ENCODE measurements at places on chromosomes 3 and 15.
A peak's percentile ranks its signal among the peaks of the same experiment; 100 is the strongest.

DNA sequence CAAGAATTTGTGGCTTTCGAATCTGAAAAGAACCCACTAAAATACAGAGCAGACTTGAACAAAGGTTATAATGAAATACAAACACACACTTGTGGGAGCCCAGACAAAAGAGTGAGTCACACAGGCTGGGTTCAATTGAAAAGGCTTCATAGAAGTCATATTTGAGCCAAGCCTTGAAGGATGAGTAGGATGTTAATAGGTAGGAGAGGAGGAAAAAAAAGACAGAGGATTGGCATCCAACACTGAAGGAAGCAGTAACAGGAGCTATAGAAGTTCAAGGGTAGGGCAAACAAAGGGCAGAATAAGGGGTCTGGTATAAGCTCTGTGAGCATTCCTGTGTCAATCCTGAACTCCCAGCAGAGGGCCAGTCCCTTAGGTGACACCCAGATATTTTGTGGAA is 325.4 kb downstream of the FOXP1 start:
- peak; percentile 64 for DNase-seq

DNA sequence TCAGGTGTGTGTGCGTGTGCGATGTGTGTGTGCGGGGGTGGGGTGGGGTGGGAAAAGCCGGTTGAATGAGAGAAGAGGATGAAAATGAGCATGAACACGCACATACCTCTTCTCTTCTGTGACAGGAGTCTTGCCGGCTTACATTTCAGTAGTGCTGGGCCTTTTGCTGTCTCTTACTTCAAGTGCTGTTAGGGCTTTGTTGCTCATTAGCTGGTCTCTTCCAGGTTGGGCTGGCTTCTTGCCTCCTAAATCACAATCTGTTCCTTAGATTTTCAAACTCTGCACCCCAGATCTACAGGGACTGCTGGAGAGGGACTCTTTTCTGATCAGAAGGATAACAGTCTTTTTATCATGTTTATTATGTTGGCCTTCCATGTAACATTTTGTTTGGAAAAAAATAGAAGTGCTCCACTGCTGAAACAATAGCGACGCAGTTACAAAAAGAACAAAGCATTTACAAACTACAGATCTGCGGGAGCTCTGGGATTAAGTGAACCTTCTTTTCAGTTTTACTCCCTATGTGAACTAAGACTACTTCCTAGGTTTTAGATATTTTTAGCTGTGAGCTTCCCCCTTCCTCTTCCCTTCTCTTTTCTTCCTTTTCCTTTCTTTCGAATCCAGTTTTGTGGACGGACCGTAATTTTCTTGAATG is 48.5 kb downstream of the USP13 start:
- DNase-seq: no peak

DNA sequence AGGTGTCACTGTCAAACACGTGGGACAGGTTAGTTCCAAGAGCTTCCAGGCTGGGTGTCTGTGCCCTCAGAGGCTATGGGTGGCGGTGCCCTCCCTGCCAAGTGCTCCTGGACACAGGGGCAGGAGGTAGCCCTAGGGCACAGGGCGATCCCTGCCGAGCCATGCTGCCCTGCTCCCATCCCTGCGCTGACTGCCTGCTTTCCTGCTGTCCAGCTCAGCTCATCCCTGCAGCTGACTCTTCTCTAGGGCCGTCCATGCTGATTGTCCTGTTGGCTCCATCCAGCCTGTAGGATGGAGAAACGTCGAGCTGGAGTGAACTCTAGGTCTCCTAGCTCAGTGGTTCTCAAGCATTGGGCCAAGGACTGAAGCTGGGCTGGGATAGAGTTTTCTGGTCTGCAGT is 3.7 kb downstream of the PDIA5 start:
- no peak for DNase-seq

DNA sequence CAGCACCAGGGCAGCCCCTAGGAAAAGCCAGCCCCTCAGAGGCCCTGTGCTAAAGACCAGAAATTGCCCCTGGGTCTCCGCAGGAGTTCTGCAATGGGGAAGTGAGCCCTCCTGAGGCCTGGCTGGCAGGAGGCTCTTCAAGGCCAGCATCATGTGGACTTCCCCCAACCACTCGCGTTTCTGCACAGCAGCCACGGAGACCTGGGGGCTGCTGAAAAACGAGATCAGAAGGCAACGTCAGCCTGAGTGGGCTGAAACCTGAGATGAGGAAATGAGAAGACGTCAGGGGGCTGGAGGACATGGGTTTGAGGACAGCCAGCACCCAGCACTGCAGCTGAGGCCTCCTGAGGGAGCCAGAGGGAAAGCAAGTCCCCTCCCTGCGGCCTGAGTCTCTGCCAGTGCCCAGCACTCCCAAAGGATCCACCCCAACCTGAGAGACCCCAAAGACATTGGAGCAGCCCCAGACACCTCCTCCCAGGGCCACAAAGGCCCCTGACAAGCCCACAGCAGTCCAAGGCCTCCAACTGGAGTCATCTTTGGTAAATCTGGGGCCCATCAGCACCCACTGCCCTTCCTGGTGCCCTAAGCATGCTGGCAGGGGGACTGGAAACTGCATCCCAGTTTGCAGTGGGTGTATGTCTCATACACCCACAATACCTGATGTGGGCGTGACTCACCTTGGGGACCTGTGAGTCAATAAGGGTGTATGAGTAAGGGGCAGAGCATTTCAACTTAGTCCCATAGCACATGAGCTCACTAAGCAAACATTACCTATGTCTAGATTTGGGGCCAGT is 29.2 kb upstream of the CYP11A1 start:
- DNase-seq: no peak

GRCh38 chr3:25041871-25042584 is 386.0 kb upstream of the RARB start:
- DNase-seq: no peak

DNA sequence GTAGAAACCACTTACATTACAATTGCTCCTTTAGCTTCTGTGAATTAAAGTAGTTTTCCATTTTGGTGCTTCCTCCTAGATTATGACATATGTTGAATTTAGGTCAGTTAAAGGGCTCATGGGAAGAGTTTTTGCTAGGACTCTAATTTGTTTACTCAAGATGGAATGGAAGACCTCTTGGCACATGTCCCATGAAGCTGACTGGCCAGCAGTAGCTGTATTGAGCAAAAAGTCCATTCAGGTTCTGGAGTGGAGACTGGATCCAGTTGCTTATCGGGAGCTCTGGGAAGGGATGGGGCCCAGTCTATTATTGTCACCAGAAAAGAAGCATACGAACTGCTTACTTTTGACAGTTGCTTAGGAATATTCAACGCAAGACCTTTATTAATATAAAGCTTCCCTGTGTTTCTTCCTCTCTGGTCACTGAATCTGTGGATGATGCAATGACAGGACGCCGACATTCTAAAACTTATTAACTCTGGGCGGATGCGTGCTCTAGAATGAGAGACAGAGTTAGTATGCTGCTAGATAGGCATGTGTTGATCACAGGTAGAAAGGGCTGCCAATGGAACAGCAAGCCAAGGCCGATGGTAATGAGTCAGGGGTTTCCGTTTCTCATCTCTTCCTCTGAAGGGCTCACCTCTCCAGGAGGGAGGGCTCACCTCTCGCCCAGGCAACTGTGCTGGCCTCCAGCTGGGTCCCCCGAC is 155.8 kb downstream of the NR1D2 start:
- no peak for DNase-seq

- no peak for DNase-seq
Observed at GRCh38 chr15:97978401-97979139, 18.1 kb downstream of the ARRDC4 start.

GRCh38 chr15:42110367-42110766 is 16.0 kb upstream of the PLA2G4D start:
- DNase-seq: no peak

DNA sequence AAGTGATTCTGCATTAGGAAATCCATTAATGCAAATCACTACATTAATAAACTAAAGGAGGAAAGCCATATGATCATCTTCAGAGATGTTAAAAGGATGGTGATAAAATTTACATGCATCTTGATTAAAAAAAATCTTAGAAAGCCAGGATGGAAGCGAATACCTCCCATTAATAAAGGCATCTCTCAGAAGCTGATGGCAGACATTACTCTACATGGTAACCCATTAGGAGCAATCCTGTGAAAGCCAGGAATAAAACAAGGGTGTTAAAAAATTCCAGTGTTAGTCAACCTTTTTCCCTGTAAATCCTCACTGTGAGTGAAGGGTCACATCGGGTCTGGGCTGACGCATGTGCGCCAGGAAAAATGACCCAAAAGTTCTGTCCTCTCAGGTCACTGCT is 25.5 kb downstream of the NSMCE3 start:
- no peak for DNase-seq

DNA sequence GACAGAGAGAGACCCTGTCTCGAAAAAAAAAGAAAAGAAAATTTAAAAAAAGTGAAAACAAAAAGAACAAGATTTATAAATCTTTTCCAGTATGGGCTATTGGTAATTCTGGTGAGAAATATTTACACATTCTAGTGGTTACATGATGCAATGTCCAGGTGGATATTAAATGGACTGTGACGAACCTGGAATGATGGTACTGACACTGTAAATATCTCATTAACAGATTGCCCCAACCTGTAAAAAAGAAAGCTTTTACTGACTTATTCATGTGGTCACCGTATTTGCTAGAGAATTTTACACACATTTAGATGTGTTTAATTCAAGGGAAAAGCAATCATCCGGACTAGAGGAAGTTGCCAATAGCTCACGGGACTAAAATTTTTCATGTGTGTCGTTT is 162.1 kb upstream of the LRIG1 start:
- no peak for DNase-seq

GRCh38 chr15:63052961-63053698 is 10.6 kb downstream of the TPM1 start:
- DNase-seq: no peak

DNA sequence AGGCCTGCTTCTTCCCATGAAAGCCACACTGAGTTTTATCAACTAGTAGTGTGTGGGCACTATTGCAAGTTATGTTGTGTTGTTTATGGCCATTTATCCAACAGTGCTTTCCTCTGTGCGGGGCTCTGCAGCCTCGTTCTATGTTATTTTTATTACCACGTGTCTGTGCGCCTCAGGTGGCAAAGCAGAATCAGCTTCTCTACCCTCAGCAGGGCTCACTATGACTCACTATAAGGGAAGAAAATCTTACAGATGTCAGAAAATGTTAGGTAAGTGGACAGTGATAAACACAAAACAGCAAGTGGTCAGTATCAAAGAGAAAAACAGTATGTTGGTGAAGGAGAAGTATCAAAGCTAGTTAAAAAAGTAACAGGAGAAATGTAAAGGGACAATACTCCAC is 61.4 kb downstream of the MOBP start:
- no peak for DNase-seq

- DNase-seq: no peak
Observed at GRCh38 chr3:65836047-65836446, 202.7 kb downstream of the MAGI1 start.

DNA sequence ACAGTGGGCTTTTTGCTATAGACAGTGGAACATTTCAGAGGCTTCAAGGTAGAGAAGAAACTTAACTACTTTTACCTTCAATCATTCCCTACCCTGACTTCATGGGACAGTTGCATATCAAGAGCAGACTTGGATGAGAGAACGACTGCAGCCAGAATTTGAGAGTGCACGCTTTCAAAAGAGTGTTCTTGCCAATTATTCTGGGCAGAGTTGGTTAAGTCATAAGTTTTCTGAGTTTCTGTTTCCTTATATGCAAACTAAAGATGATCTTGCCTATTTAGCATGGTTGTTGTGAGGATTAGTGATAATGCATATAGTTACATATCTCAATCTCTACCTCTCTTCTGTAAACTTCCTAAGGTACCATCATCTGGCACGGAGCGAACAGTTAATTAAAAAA is 7.6 kb downstream of the SLC9A9 start:
- DNase-seq: no peak

DNA sequence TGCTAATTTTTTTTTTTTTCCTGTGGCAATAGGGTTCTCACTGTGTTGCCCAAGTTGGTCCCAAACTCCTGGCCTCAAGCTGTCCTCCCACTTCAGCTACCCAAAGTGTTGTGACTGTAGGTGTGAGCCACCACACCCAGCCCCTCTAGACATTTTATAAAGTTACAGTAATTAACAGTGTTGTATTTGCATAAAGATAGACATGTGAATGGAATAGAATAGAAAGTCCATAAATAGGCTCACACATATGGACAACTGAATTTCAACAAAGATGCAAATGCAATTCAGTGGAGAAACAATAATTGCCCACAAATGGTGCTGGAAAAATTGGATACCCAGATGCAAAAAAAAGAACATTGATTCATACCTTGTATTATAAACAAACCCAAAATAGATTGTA is 39.9 kb downstream of the PLS1 start:
- DNase-seq: no peak

DNA sequence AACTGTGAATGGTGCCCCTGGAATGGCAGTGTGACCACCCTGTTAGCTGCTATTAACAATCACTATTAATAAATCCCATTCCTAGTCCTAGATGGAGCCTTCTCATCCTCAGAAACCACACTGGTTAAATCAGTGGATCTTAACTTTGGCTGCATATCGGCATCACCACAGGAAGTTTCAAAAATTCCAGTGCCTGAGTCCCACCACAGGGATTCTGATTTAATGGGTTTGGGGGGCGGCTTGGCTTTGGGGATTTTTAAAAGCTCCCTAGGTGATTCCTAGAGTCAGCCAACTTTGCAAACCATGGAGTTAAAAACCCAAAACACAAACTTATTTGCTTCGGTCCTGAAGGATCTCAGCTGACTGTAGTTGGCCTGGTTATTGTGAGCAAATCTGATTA is 3.1 kb downstream of the FAM107A start:
- DNase-seq: no peak

GRCh38 chr3:50267280-50267913 is 1.6 kb upstream of the SEMA3B start:
- no peak for DNase-seq

DNA sequence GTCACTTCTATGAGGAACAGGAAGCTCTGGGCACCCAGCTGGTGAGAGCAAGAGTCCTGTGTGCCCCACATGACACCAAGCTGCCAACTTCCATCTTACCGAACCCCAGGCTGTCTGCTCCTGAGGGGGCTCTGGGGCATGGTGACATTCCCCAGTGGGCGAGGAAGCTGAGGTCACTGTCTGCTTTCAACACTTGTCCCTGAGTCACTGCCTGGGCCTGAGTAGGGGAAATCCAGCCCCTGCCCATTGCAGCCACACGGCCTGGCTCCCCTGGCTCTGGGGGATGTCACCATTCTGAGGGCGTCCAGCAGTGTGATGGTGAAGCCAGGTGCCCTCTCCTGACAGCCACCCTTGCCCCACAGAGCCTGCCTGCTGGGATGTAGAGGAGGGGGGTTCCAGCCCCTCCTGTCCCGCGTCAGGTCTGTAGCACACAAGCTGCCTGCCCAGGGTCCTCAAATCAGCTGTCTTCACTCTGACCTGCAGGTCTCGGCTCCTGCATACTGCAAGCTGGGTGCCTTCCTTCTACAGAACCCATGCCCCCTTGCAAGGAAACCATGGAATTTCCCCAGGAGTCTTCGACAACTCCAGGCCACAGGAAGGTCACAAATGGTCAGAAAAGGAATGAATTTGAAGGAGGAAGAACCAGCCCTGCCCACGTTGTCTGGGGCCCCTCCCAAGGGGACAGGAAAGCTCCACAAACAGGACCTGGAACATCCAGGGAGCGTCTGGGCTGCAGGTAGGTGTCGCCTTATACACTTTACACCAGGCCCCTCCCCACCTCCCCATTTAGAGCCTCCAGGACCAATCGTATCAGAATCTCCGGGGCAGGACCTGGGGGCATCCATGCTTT is 69.9 kb upstream of the GATM start:
- no peak for DNase-seq

- DNase-seq: peak; percentile 94
Observed at GRCh38 chr3:189683546-189684255, 52.5 kb downstream of the TP63 start.

- DNase-seq: peak; percentile 53
Observed at GRCh38 chr3:126959921-126960603, 22.9 kb upstream of the PLXNA1 start.
